Activated naive CD4-positive, alpha-beta T cell treated with anti-CD3 and anti-CD28 coated beads for 36 hours (primary cell): ENCODE measurements at places on chromosomes 12 and 14.

DNA sequence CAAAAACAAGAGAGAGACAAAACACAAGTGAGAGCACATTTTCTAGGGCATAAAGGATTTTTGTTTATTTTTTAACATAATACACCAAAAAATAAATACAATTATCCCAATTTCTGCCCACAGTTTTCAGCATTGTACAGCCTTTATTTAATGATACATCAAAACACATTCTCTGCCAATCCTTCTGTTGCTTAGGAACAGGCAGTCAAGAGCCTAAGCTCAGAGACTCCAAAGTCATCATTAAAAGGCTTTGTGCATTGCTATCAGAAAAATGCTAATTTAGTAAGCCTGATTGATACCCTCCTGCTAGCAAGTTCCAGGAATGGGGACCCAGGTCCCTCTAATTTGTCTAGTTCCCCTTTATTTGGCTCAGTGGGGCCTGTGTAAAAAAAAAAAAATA, 536.5 kb downstream of the RPS29 start:
- DNase-seq = no peak

GRCh38 chr14:96745500-96746051, 51.6 kb upstream of the VRK1 start:
- DNase-seq = no peak

- DNase-seq = no peak
Observed at GRCh38 chr12:90455756-90456155, 499.2 kb downstream of the CCER1 start.

DNA sequence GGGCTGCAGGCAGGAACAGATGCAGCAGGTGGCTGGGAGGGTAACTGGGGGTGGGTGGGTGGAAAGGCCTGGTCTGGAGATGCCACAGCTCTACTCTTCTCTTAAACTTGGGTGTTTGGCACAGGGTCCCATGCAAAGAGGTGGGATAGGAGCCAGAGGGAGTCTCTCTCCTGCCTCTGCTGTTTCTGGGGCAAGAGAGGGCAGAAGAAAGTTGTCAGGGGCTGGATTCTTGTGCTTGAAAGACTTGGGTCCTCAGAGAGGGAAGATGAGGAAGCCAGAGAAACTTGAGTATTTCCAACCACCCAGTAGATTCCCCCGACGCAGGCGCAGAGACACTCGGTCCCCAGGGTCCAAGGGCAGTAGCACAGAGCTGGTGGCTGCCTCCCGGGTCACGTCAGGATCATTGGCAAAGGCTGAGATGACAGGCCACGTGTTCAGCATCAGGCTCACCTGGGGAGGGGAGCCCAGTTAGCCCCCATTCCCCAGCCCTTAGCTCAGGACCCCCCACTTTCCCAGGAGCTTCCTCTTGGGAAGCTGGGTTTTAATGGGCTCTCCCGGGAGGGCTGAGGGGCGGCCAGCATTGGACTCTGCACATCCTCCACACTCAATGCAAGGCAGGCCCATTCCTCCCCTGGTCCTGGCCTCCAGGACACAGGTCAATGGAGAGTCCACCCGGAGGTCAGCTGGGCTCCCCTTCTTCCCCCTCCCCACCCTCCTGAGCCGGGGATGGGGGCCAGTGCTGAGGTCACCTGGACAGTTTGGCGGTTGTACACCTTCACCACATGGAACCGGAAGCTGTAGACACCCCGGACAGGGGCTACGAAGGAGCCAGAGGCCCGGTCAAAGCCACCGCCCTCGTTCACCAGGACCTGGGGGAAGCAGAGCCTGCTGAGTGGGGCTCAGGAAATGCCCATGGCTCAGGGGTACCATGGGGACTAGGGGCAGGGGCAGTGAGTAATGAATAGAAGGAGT, 1.6 kb downstream of the CBLN3 start:
- no peak for DNase-seq

DNA sequence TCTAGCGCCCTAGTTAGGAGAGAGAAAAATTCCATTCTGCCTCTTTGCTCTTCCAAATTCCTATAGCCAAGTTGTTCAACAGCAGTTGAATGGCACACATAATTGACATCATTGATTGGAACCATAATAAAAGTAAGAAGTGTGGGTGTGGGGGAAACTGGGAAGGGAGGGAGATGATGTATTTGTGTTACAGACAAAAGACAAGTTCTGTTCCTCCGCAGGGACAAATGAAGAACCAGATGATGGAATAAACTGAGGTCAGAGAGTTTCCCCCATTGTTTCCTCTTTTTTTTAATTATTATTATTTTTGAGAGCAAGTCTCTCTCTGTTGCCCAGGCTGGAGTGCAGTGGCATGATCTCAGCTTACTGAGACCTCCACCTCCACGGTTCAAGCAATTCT, 34.9 kb downstream of the GDF11 start:
- DNase-seq = no peak

DNA sequence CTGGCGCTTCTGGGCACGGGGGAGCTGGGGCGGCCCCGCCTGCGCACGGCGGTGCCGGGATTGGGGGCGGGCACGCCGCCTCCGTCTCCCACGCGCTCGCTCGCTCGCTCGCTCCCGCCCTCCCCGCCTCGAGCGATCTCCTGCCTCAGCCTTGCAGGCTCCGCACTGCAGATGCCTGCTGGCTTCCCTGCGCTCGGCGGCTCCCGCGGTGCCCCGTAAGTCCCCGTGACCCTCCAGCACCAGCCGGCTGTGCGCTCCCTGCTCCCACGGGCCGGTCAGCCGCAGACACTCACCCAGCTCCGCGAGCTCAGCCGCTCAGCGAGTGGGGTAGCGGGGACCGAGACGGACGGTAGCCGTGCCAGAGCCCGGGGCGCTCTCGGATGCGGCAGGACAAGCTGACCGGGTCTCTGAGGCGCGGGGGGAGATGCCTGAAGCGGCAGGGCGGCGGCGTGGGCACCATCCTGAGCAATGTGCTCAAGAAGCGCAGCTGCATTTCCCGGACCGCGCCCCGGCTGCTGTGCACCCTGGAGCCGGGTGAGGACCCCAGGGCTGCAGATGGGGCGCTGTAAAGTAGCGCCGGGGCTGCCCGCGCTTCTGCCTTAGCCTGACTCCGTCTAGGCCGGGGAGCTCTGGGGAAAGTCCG, at the start of gene TBC1D30:
Gene TBC1D30, plus strand, starts transcription at position 148 of the 643 bp plus-strand sequence. Its CDS starts 233 bp downstream, at position 381.
- DNase-seq = peak; percentile 18

- no peak for DNase-seq
Observed at GRCh38 chr14:100791348-100791735, 34.6 kb upstream of the MEG3 start.

DNA sequence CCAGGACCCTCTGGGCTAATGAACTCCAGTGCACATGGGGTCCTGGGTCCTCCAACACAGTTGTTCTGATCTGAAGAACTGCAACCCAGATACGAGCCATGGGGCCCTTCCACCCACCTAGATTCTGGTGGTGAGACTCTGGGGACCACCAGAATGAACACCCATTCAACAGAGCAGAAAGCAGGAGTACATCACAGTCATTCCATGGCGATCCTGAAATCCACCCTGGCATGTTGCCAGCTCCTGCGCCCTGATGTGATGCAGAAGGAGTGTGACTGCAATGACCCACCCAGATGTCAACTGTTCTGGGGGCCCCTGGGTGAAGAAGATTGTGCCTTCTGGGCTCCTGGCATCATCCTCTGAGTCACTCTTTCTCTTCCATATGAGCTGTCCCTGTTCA, 211.6 kb downstream of the KIF26A start:
- peak; percentile 1 for DNase-seq

DNA sequence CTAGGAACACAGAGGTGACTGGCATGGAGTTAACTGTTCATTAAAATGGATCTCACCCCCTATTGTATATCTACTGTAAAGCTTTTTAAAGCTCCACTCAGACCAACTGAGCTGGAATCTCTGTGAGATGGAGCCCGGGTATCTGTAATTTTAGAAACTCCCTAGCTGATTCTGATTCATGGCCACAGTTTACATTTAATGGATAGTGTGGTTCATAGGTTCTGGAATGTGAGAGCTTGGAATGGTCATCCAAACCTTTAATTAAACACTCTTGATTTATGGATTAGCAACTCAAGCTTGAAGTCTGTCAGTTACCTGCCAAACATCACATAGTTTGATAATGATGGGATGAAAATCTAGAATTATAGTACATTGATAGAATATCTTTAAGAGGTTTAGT, 183.8 kb downstream of the SLC25A21 start:
- no peak for DNase-seq

- no peak for DNase-seq
Observed at GRCh38 chr12:101854747-101855146, 22.6 kb upstream of the DRAM1 start.

DNA sequence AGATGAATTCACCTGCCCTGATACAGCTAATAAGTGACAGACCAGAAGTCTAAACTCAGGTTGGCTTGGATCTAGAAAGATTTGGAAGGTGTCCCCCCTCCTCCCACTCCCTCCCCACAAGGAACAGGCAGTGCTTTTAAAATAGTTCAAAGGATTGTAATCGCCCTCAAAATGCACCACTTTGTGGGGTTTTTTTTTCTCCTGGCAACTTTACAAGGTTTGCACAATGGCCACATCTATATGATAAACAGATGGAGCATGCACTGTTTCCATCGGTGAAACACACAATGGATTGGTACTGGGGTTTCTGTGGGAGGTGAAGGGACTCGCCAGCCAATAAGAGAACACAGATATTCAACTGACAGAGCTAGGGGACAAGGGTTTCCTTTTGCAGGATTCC, 137.4 kb downstream of the LLPH start:
- DNase-seq = no peak

DNA sequence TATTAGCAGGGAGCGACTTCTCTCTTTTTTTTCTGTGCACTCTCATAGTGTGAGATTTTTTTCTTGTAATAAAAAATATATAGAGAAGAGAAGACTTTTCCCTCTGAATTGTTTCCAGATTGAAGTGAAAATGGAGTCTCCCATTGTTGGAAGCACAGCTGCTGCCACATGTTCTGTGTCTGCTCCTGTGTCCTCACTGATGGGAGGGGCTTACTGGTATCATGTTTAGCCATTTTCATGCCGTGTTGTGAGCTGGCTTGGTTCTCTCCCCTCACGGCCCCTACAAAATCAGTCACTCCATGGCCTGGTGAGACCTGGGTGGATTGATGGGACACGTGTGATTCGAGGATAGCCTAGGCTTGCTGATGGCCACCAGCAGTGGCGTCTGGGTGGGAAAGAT, 379.7 kb upstream of the DDHD1 start:
- DNase-seq = no peak

DNA sequence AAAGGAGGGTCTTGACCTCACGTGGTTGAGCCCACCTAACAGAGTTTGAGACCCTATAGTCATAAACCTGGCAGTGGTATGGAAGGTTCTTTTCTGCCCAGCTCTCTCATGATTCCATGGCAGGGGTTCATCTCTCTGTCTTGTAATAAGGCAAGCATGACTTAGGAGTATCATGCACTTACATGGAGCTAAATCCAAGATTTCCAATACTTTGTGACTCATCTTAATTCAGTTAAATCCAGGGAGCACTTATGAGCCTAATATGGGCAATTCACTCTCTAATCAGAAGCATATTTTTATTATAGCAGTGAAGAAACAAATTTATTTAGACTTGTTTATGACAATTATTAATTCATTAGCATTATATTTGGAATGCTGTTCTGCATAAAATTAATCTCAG, 131.8 kb upstream of the CPSF6 start:
- DNase-seq = no peak

GRCh38 chr12:95131589-95132340, 58.3 kb upstream of the NR2C1 start:
- no peak for DNase-seq

- no peak for DNase-seq
Observed at GRCh38 chr12:15837141-15837790, 44.9 kb upstream of the STRAP start.

GRCh38 chr12:32922546-32923297, 26.1 kb upstream of the PKP2 start:
- no peak for DNase-seq

DNA sequence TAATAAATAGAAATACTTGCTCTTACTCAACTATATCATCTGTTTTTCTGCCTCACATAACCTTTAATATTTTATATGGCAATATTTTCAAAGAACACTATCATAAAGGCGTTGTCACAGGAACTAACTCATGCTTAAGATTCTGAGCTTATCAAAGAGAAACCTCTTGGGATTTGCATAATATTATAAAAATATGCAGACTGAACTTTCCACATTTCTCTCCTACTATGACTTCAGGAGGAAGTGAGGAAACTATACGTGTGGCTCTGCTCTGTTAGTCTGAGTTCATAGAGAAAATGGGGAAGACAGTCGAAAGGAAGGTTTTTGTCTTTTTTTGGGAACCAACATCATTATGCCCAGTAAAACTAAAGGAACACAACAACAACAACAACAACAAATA, 124.7 kb downstream of the GARIN6 start:
- DNase-seq = no peak

GRCh38 chr12:99948370-99948769, 36.4 kb downstream of the ANKS1B start:
- no peak for DNase-seq

GRCh38 chr12:120932058-120932457, 27.9 kb upstream of the SPPL3 start:
- DNase-seq = no peak

DNA sequence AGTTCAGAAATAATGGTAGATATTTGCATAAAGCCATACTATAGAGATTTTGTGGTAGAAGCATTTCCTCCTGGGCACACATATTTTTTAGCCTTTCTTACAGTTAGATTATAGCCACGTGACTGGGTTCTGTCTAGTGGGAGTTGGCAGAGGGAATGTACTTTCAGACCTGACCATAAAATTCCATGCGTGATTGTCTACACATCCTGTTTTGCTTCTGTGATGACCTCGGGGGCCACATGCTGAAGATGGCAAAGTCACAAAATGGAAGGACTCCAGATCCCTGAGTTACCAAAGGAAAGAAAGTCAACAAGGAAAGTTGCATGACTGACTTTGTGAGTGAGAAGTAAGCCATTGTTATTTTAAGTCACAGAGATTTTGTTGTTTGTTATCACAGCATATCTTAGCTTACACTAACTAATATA, 14.6 kb upstream of the MIA2 start:
- DNase-seq = no peak

DNA sequence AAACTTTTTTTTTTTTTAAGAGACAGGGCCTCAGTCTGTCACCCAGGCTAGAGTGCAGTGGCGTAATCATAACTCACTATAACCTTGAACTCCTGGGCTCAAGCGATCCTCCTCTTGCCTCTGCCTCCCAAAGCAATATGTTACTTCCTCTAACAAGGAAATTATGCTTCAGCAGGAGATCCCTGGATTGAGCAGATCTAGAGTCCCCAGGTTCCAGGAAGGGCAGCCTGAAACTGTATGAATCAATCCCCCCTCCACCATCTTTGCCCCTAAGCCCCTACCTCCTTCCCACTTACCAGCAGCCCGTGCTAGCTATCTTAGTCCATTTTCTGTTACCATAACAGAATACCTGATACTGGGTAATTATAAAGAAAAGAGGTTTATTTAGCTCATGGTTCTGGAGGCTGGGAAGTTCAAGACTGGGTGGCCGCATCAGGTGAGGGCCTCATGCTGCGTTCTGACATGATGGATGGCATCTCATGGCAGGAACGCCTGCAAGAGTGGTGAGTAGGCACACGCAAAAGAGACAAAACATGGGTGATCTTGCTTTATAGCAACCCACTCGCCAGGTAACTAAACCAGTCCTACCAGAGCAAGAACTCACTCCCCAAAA, 5.0 kb downstream of the TAMALIN start:
- no peak for DNase-seq

- DNase-seq = no peak
Observed at GRCh38 chr14:35370969-35371368, 33.6 kb downstream of the NFKBIA start.
